ENCODE measurements at places on chromosomes 5 and 9. TPM values are rescaled to one million over a fixed set of nuclear protein-coding genes. Genes with fewer than 3 reads are reported as not detected.

GRCh38 chr9:124358631-124359030, 56.6 kb downstream of the PSMB7 start:
- H3K27me3 ChIP-seq = no peaks in the 10 kb centered on the region
- peaks cover 15% of the 10 kb centered on the region for H3K36me3 ChIP-seq
- H3K4me1 ChIP-seq = peaks cover 30% of the 10 kb centered on the region
- no peak overlapping the region for H3K27ac ChIP-seq

WDR38 gene
- not detected for total RNA-seq

DNA sequence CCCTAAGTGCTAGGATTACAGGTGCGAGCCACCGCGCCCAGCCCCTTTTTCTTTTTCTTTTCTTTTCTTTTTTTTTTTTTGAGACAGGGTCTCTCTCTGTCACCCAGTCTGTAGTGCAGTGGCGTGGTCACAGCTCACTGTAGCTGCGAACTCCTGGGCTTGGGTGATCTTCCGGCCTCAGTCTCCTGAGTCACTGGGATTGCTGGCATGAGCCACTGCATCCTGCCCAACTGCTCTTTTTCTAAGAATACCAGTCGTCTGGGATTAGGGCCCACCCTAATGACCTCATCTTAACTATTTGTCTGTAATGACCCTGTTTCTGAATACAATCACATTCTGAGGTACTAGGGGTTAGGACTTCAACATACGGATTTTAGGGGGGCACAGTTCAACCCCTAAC, 34.1 kb upstream of the NANS start:
- DNase-seq = no peak
- H3K4me3 ChIP-seq = no peak overlapping the region
- no peak overlapping the region for H3K27ac ChIP-seq
- H3K36me3 ChIP-seq = peaks cover 18% of the 10 kb centered on the region

SLC6A18 gene
- total RNA-seq = not detected

DNA sequence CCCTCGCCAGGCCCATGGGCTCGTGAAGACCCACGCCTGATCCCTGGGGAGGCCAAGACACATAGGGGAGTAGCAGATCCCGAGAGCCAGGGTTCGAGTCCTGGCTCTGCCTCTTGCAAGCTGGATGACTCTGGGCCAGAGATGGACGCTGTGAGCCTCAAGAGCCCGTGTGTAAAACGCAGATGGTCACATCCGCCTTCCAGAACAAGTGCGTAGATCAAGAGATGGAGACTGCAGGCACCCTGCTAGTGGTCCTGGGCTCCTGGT, 8.2 kb downstream of the ST6GALNAC4 start:
- H3K4me3 ChIP-seq = no peak overlapping the region
- H3K4me1 ChIP-seq = peaks cover 51% of the 10 kb centered on the region
- peak overlapping the region; percentile 15 for H3K27ac ChIP-seq
- no peak for DNase-seq

GRCh38 chr9:89433826-89434225, 64.1 kb downstream of the SEMA4D start:
- H3K4me1 ChIP-seq = peaks cover 99% of the 10 kb centered on the region
- peaks cover 28% of the 10 kb centered on the region for H3K36me3 ChIP-seq
- H3K4me3 ChIP-seq = no peak overlapping the region

DNA sequence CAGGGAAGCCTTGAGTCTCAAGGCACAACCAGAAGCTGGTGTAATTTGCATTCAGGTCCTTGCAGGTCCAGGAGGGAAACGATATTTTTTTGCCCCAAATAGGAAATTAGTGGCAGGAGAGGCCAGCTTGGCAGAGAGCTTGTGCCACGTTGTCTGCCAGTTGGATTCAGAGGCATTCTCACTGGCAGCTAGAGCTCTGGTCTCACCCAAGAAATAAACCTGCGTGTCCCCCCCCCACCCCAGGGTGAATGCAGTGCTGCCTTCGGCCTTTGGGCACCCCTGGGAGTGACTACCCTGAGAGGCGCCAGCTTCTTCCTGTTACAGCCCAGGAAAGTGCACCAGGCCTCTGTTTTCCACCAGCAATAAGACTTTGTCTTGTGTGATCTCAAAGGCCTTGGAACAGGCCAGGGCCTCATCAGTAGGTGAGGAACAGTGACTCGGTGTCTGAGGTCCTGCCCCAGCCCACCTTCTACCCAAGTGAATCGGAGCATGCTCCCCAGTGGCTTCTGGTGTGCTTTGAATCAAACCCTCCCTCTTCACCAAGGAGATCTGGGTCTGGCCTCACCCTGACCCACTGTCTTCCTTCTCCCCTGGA, 68.4 kb downstream of the HSPA4 start:
- H3K4me3 ChIP-seq = no peak overlapping the region
- no peaks in the 10 kb centered on the region for H3K4me1 ChIP-seq
- peaks cover 4% of the 10 kb centered on the region for H3K27me3 ChIP-seq
- H3K27ac ChIP-seq = no peak overlapping the region
- DNase-seq = no peak
- no peaks in the 10 kb centered on the region for H3K36me3 ChIP-seq

GRCh38 chr5:154571325-154572035, 93.5 kb upstream of the HAND1 start:
- H3K4me3 ChIP-seq = no peak overlapping the region
- DNase-seq = no peak
- H3K27ac ChIP-seq = no peak overlapping the region
- H3K36me3 ChIP-seq = no peaks in the 10 kb centered on the region

DNA sequence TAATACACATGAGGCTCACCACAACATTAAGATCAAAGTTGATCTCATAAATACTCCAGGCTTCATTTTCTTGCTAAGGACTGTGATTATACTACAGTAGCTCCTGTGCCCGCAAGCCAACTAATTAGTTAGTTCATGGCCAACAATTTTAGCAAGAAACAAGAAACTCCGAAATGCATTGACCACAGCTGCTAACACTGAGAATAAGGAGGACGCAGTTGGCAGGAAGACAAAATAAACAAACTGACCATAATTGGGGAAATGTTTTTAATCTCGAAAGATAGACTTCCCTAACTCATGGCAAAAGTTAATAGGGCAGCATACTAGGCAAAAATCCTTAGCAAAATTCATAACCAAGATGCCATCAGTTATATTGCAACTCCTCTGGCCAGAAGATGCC, 115.5 kb upstream of the SPEF2 start:
- H3K4me3 ChIP-seq = no peak overlapping the region
- no peak for DNase-seq
- no peaks in the 10 kb centered on the region for H3K36me3 ChIP-seq

PDE8B gene
- not detected for total RNA-seq

DNA sequence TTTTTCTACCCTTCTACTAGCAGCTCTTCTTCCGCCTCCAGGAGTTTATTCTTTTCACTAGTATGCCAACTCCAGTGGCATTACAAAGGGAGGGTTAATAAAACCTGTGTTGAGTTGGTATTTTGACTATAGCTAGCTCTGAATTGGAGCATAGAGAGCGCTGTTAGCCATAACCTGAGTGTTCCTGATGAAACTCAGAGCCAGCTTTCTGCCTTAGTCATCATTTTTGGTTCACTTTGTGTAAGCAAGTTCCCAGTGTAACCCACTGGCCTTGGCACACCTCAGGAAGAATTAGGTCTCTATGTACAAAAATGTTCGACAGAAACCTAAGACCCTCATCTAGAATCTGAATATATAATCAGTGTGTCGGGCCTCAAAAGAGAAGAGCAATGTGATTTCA, 238.9 kb downstream of the NR3C1 start:
- no peak overlapping the region for H3K27ac ChIP-seq
- no peaks in the 10 kb centered on the region for H3K4me1 ChIP-seq
- H3K4me3 ChIP-seq = no peak overlapping the region
- DNase-seq = no peak
- no peaks in the 10 kb centered on the region for H3K36me3 ChIP-seq

DNA sequence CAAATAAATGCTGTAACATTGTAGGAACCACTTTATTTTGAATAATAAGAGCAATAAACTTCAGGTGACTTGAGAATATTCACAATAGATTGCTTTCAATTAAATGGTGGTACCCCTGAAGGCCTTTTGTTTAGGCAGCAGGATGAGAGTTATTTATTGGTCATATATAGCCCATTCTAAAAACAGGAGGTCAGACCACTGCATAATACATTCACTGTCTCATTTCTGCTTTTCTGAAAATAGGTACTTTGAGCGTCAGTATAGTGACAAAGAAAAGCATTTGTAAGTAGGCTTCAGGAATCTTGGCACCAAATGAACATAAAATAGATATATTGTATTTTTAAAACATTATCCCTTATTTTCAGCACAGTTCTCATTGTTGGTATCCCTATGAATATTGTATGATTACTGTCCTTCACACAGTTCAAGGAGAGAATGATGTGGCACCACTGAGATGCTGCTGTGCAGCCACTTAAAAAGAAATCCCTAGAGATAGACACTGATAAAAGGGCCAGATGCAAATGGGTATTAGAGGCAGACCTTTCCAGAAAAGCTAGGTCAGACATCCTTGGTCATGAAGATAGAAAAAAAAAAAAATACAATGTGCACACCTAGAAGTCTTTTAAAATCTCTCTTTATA, 381.8 kb upstream of the ST8SIA4 start:
- H3K4me1 ChIP-seq = no peaks in the 10 kb centered on the region
- H3K27ac ChIP-seq = no peak overlapping the region
- no peak for DNase-seq
- no peaks in the 10 kb centered on the region for H3K36me3 ChIP-seq

FIBCD1 gene
- not detected for total RNA-seq

- no peaks in the 10 kb centered on the region for H3K27me3 ChIP-seq
- H3K27ac ChIP-seq = no peak overlapping the region
- H3K4me3 ChIP-seq = no peak overlapping the region
- H3K4me1 ChIP-seq = no peaks in the 10 kb centered on the region
- H3K36me3 ChIP-seq = no peaks in the 10 kb centered on the region
These were observed 35.7 kb downstream of the PWWP2A start for GRCh38 chr5:160083501-160083900.
